ENCODE measurements at places on chromosomes 4 and X. TPM values are rescaled to one million over a fixed set of nuclear protein-coding genes. Genes with fewer than 3 reads are reported as not detected.

CENPI gene
- total RNA-seq = 4.9 TPM

DNA sequence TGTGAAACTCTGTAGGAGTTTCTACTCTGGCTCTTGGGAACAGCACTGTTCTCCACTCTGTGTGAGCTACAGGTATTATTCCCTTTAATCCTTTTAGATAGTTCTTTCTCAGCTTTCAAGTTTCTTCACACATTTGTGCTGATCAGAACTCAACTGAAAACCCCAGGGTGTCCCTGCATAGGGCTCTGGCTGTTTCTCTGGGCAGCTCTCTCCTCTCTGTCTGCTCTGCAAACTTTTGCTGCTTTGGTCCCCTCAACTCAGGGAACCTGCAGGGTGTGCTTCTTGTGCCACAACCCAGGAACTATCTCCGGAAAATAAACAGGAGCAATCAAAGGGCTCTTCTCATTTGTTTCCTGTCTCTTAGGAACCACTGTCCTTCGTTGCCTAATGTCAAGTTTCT is 196.6 kb upstream of the GABRA2 start:
- DNase-seq = no peak

STPG2 gene
- 1.5 TPM for total RNA-seq

DNA sequence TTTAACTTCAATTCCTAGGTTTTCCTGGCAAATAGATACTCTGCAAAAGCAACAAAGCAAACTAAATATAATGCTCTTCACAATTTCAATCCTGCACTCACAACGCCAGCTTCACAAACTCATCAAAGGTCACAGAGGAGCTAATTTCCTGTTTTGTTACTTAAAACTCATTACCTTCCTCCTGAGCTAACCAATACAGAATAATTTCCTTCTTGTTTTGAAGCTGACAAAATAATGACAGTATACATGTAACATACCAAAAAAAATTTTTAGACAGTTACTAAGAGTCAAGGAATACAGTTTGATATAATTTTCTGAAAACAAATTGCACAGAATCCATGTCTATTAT is 17.9 kb downstream of the CNOT6L start:
- no peak for DNase-seq

VGLL1 gene
- total RNA-seq = not detected

CXorf51A gene
- not detected for total RNA-seq

DNA sequence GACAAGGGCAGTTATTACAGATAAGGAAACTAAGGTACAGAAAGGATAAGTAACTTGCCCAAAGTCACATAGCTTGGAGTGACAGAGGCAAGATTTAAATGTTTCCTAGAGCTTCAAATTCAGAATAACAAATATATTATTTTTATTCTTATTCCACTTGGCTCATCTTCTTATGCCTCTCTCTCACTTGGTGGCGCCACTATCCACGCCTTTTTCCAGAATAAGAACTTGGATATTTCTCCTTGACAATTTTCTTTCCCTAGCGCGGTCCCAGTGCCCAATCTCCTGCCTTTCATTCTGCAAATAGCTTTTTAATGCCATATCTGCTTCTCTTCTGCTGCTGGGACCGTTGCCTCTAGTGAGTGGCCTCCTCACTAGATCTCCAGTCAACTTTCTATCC is 78.5 kb downstream of the MSN start:
- DNase-seq = no peak

PDE5A gene
- total RNA-seq = 55.8 TPM

- no peak for DNase-seq
Observed at GRCh38 chr4:174865418-174865985, 36.5 kb upstream of the GLRA3 start.

DNA sequence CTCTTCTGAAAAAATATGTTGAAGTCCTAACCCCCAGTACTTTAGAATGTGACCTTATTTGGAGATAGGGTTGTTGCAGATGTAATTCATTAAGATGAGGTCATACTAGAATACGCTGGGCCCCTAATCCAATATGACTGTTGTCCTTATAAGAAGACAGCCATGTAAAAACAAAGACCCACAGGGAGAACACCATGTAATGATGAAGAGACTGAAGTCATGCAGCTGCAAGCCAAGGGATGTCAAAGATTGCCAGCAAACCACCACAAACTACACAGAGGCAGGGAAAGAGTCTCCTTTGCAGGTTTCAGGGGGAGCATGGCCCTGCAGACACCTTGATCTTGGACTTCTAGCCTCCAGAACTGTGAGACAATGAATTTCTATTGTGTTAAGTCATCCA is 37.4 kb downstream of the CXorf58 start:
- DNase-seq = no peak

ADRA2C gene
- 4.8 TPM for total RNA-seq

CENPVL1 gene
- total RNA-seq = not detected

MAMLD1 gene
- 15.3 TPM for total RNA-seq

DNA sequence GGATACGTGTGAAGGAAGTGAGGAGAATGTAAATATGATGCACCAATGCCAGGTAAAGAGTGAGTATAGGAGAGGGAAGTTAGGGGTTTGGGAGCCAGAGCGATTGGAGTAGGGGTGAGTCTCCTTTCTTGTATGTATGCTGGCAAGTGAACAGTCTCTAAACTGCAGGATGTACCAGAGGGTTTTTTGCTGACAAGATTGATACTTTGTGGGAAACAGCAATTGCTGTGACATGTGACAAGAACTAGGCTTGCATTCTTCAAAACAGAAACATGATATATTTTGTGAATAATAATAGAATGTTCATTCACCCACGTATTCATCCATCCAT is 706 bp downstream of the CHIC1 start:
- no peak for DNase-seq

DCAF12L2 gene
- 0.22 TPM for total RNA-seq

ENAM gene
- not detected for total RNA-seq

GIMD1 gene
- total RNA-seq = not detected

MXRA5 gene
- 2.5 TPM for total RNA-seq

GRCh38 chr4:145011636-145012035 is 86.4 kb downstream of the ANAPC10 start:
- DNase-seq = no peak

DNA sequence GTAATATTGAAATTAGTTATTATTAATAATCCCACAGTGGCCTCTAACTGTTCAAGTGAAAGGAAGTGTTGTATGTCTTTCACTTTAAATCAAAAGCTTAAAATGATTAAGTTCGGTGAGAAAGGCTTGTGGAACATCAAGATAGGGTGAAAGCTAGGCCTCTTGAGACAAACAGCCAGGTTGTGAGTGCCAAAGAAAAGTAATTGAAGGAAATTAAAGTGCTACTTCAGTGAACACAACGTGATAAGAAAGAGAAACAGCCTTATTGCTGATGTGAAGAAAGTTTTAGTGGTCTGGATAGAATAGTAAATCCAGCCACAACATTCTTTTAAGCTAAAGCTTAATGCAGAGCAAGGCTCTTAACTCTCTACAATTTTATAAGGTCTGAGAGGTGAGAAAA is 42.6 kb upstream of the IL13RA2 start:
- no peak for DNase-seq

DNA sequence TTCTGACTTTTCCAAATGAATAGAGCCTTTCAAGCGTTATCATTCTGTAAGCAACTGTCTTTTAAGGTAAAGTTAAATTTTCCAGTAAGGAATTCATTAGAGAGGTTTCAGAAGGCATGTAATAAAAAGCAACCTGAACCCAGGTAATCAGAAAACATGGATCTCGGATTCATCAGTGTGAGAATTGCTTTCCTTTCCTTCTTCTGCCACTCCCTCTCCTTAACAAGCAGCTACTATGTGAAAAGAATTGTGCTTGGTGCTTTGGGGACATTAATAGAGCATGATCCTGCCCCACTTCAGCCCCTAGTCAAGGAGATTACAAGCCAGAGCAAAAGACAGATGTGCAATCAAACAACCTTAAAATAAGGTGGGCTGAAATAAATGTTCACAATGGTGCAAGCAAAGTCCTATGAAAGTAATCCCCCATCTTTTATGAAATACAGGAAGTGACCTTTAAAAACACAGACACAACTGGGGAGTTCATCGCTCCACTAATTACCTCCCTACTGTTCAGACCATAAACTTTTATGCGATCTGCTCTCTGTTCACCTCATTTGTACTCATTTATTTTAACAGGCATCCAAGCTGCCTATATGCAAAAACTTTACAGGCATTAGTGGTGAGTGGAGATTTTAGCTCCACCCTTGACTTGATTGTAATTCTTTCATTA is 122.9 kb upstream of the RASGEF1B start:
- no peak for DNase-seq

GRCh38 chrX:85992811-85993229 is 54.5 kb downstream of the CHM start:
- DNase-seq = no peak

SSX2B gene
- not detected for total RNA-seq

DNA sequence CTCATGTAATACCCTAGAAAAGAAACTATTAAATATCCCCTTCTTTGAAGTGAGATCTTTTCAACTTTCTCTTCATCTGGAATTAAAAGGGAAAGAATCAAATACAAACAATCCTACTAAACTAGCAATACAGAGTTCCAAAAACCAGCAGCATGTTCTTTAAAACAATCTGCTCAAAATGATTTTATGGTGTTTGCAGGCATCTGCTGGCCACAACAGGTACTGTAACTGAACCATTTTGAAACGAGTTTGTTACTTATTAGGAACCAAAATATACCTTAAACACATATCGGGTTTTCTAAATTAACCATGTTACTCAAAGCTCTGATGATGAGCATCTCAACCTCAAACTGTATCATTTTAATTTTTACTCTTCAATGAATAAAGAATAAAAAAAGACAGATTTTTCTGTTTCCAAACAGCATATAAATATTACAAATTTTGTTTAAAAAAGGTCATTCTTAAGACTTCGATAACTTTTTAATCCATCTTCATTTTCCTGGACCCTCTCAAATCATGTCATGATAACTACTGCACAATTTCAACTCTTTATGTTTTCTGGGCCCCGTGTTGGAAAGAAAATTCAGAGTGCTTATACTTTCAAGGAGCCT is 56.5 kb downstream of the ARAP2 start:
- DNase-seq = no peak

- DNase-seq = no peak
Observed at GRCh38 chrX:74656079-74656745, 41.8 kb upstream of the RLIM start.

GRCh38 chrX:148298737-148299136 is 201.7 kb upstream of the AFF2 start:
- DNase-seq = no peak

GRCh38 chr4:152258804-152259708 is 276.8 kb downstream of the FBXW7 start:
- DNase-seq = no peak

S100G gene
- total RNA-seq = not detected

PHOX2B gene
- total RNA-seq = not detected

- DNase-seq = no peak
Observed at GRCh38 chrX:39648548-39649254, 449.1 kb downstream of the BCOR start.

RTL5 gene
- 16.2 TPM for total RNA-seq

- DNase-seq = no peak
Observed at GRCh38 chr4:120842031-120842430, 80.5 kb downstream of the PRDM5 start.

GRCh38 chr4:54767376-54767775 is 109.6 kb downstream of the KIT start:
- DNase-seq = no peak

DNA sequence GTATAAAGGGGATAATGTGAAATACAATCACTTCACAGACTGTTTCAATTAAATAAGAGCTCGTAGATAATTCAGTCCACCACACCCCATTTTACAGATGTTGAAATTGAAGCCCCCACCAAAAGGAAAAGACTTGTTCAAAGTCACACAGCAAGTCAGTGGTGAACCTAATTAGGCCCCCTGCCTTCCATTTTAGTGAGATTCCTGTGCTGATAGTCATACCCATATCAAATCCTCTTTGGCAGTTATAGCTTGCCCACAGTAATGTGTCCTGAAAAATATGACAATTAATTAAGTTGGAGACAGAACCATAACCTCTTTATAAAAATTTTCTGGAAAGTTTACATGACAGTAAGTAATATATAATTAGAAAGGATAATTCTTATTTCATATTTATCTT is 58.0 kb downstream of the AR start:
- DNase-seq = no peak

RTL3 gene
- not detected for total RNA-seq

GRIA3 gene
- 7.1 TPM for total RNA-seq

GRCh38 chr4:1345903-1346780 is 866 bp upstream of the UVSSA start:
- DNase-seq = peak; percentile 78

SLC34A2 gene
- 2.5 TPM for total RNA-seq

GALNT7 gene
- total RNA-seq = 18.2 TPM

RNF212 gene
- 17.9 TPM for total RNA-seq

Data from sciatic nerve (tissue), 2 donors.